ENCODE measurements at places on chromosomes 12 and 14.

- DNase-seq, result no peak
These were observed 15.3 kb downstream of the GPR132 start for GRCh38 chr14:105049753-105050550.

DNA sequence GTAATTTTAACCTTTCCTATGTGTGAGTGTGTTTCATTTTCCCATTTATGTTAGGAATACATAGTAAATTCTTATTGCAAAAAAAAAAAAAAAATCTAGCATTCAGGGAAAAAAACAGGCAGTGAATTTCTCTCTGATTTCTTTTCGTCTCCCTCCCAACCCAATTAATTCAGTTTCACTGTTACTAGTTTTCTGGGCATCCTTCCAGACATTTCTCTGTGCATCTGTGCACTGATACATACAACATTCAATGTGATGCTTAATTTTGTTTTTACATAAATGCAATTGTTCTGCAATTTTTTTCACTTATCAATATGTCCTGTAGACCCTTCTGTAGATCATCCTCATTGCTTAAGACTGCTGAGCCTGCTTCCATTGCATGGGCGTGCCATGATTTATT, 694.3 kb upstream of the TBX3 start:
- no peak for DNase-seq

DNA sequence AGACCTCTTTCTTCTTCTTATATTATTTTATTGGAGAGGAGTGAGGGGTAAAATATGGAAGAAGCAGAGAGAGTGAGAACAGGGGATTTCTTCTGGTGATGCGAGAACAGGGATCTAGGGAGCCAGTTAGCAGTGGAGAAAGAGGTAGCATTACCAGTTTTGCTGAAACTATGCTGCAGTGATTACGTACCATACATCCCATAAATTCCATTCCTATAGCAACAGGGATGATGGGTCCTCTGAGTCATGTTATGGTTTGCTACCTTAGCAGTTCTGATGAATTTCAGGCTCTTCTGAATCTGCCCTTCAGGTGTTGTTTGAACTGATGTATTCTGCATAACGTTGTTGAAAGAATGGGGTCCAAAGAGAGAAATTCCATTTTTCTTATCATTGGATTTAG, 625.4 kb upstream of the LRFN5 start:
- DNase-seq, result no peak

DNA sequence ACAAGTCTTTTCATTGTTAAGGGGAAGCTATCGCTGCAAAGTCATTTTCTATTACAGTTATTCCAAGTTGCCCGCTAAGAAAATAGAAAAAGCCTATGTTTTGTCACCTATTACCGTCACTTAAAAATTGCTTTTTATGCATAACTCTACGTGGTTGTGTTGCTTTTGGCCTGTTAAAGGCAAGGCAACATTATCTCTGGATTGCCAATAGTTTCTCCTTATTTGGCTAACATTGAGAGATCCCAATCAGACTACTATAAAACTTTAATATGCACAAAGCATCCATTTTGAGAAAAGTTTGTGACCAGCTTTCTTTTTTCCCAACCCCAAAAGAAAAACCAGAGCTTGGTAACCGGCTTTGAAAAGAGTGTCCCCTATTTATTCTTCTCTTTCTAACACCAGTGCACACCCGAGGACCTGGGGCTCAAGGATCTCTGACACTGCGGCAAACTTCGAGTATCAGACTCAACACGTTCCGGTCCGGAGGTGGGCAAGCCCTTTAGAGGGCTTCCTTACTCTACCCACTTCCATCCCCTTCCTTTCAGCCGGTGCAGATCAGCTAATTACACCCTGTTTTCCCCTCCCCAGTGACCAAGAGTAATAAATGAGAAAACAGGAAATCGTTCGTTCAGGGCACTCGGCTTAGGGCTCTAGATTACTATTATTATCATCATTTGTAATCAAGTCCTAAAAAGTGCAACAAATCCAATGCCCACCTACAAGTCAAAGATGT, 1.2 kb downstream of the PPP1R12A start:
- no peak for DNase-seq

GRCh38 chr12:693934-694533, 30.8 kb upstream of the NINJ2 start:
- no peak for DNase-seq

DNA sequence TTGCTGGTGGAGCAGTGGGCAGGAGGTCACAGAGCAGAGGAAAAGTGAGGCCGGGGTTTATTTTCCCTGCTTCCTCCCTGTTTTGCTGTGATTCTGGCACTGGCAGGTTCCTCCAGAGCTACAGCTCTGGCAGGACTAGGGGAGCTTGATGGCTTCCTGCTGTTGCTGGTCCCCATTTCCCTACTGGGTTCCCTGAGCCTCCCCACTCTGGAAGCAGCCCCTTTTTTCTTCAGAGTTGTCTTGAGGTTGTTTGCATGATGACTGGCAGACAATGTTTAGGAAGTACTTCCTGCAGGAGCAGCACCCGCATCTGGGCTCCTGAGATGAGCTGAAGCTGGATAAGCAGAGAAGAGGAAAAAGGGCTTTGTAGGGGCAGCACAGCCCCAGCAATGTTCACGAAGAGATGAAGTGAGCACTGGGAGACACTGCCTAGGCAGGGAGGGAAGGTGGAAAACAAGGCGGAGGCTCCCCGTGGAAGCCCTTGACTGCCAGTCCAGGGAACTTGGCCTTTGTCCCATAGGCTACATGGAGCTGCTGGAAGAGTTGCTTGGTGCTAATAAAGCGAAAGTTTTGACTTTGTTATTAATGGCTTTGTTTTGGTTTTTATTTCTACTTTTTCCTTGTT, 126.9 kb downstream of the SLC38A6 start:
- no peak for DNase-seq

DNA sequence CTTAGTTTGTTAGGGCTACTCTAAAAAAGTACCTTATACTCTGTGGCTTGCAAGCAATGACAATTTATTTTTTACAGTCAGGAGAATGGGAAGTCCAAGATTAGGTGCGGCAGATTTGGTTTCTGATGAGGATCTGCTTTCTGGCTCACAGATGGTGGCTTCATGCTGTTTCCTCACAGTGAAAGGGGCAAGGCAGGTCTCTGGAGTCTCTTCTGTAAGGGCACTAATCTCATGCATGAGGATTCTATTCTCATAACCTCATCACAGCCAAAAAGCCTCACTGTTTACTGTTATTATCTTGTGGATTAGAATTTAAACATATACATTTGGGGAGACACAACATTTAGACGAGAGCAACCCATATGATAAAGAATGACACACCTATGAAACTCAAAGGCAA, 1957.4 kb upstream of the SEL1L start:
- no peak for DNase-seq

DNA sequence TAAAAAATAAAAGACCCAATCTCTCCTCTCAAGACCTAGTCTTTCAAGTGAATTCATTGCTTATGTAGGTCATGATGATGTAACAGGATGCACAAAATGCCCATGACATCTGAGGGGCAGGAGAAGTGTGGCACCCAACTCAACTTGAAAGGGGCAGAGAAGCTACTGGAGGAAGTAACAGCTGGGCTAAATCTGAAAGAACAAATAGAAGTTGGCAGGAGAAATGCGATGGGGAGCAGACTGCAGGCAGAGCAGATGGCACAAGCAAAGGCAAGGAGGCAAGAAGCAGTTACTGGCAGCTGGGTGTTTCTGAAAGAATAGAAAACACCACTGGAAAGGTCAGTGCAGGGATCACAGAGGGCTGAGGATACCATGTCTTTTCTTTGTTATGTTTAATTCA, 14.6 kb downstream of the SLC38A4 start:
- DNase-seq, result no peak

DNA sequence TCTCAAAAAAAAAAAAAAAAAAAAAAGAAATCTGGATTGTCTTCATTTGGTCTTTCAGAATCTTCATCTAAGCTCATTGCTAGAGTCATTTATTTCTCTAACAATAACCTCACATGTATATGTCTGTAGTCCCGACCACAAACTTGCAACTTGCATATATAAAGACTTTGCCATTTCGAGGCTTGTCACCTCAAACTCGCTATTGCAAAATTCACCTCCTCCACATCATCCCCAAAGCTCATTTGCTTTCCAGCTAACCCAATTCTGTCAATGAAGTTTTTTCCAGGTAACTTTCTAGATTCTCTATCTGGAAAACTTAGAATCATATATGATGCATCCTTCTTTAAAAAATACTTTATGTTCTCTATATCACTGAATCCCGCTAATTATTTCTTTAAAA, 393.2 kb upstream of the ATXN7L3B start:
- no peak for DNase-seq

DNA sequence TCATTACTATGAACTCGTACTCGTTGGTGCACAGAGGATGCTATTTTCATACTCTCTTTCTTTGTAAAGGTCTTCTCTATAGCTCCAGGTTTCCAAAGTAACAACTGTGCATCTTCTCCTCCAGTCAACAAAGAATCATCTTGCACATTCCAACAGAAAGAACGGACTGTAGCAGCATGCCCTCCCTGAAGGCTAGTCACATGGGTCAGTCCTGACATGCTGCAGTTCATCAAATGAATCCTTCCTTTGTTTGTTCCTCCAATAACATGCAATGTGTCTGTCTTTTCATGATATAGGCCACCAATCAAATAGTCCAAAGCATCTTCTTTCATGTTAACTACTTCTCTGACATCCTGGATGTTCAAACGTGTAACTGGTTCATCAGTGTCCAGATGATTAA, 42.9 kb downstream of the WDR89 start:
- no peak for DNase-seq

GRCh38 chr12:57340104-57340503, 89.1 kb upstream of the STAC3 start:
- DNase-seq, result no peak
